ENCODE measurements at places on chromosomes 2 and 18. TPM values are rescaled to one million over a fixed set of nuclear protein-coding genes. Genes with fewer than 3 reads are reported as not detected.

GRCh38 chr2:121634354-121635307 is 14.6 kb downstream of the CLASP1 start:
- peaks cover 2% of the 10 kb centered on the region for H3K36me3 ChIP-seq
- H3K27ac ChIP-seq, result peak overlapping the region; percentile 87
- H3K4me1 ChIP-seq, result peaks cover 29% of the 10 kb centered on the region
- DNase-seq, result no peak
- no peak overlapping the region for H3K4me3 ChIP-seq

DNA sequence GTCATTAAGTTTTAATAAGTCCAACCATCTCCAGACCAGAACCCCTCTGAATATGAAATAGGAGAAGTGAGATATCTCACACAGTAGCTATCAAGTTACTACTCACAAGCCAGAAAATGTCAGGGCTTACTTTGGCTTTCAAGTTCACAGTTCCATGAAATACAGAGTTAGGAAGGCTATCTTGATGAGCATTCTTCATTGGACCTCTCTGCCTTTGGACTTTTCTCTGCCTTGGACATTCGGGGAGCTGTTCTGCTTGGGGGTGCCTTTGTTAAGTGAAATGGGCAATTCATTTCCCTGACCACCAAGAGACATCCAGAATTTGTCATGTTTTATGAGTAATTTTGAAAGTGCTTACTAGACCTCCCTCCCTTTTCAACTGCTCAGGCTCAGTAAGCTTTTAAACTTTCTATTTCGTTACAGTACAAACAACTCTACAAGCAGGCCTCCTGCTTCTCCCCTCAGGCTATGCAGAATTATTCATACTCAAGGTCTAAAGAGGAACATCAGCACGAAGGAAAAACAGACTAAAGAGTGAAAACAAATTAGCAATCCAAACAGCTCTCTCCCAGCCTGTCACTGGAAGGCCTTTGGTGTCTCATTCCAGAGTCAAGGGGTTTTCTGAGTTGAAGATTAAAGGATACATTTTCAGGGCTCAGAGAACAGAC is 95.3 kb downstream of the MREG start:
- no peak for DNase-seq
- H3K27me3 ChIP-seq, result peaks cover 61% of the 10 kb centered on the region
- H3K27ac ChIP-seq, result no peak overlapping the region
- H3K36me3 ChIP-seq, result peaks cover 3% of the 10 kb centered on the region

DNA sequence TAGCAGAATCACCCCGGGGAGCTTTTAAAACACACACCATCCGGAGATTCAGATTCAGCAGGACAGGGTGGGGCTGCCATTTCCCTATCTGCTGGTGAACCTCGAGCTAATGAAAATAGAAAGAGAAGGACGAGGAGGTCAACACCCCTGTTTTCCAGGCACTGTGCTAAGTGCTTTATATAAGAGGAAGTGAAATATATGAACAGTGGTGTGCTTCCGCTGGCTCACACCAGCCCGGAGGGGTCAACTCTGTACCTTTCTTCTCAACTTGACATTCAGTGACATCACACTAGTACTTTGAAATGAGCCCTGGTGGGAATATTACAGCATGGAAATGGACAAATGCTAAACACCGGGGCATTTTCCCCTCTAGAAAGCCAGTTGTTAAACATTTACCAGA is 108.3 kb upstream of the LTBP1 start:
- H3K36me3 ChIP-seq, result no peaks in the 10 kb centered on the region
- H3K27ac ChIP-seq, result no peak overlapping the region
- peaks cover 3% of the 10 kb centered on the region for H3K4me1 ChIP-seq
- no peak overlapping the region for H3K4me3 ChIP-seq
- H3K27me3 ChIP-seq, result peaks cover 19% of the 10 kb centered on the region
- DNase-seq, result no peak

DNA sequence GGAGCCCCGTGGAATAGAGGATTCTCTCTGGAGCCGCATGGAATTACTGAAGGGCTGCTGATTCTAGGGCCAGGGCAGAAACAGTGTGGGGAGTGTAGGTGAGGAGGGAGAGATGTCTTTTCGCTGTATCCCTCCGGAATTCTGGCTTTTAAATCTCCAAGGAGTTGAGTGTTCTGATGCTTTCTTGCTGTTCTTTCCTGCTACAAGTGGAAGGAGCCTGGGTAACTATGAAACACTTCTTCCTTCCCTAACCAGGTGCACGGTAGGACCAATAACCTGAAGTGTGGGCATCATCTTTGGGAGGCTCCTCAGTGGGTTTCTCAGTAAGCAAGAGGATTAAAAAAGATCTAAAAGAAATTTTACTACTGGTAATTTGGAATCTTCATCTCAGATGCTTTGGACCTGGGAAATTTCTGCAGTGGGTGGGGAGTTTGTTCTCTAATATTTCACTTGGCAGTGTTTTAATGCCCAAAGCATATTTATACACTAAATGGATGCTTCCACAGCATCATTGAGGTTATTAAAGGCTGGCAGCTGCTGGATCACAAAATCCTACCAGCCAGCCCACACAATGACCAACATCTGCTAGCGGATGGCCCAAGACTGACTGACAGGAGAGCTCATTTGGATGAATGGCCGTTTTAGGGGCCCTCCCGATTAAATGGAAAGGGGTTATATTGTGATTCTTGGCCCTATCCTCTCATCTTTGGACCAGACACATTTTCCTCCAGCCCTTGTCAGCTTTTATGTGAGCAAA is 2.1 kb downstream of the EML6 start:
- peaks cover 6% of the 10 kb centered on the region for H3K36me3 ChIP-seq
- no peak overlapping the region for H3K27ac ChIP-seq
- peaks cover 10% of the 10 kb centered on the region for H3K4me1 ChIP-seq
- DNase-seq, result no peak
- peaks cover 54% of the 10 kb centered on the region for H3K27me3 ChIP-seq

The SCG2 gene
- total RNA-seq, result not detected

Measured in T-helper 17 cell (primary cell).